ENCODE measurements at places on chromosomes 7 and 10.

GRCh38 chr10:89553064-89553734 is 17.8 kb upstream of the SLC16A12 start:
- no peak for DNase-seq

DNA sequence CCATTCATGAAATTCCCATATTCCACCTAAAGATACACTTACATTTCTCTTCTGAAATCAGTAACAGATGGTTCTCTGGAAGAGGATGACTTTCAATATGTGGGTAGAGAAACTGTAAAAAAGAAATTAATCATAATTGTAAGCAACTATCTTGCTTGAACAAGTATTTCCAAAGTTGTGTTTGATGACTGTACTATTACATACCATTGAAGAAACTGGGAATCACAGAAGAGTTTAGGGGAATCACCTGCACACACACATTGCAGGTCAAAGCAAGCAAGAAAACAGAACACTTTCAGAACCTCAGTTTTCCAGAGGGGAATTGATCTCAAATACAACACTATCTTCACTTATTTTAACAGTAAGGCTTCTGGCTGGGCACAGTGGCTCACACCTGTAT is 33.6 kb downstream of the GSAP start:
- no peak for DNase-seq

GRCh38 chr10:109866168-109866994 is 56.9 kb downstream of the XPNPEP1 start:
- DNase-seq = no peak

- no peak for DNase-seq
Observed at GRCh38 chr7:47142169-47142866, 439.6 kb downstream of the TNS3 start.

DNA sequence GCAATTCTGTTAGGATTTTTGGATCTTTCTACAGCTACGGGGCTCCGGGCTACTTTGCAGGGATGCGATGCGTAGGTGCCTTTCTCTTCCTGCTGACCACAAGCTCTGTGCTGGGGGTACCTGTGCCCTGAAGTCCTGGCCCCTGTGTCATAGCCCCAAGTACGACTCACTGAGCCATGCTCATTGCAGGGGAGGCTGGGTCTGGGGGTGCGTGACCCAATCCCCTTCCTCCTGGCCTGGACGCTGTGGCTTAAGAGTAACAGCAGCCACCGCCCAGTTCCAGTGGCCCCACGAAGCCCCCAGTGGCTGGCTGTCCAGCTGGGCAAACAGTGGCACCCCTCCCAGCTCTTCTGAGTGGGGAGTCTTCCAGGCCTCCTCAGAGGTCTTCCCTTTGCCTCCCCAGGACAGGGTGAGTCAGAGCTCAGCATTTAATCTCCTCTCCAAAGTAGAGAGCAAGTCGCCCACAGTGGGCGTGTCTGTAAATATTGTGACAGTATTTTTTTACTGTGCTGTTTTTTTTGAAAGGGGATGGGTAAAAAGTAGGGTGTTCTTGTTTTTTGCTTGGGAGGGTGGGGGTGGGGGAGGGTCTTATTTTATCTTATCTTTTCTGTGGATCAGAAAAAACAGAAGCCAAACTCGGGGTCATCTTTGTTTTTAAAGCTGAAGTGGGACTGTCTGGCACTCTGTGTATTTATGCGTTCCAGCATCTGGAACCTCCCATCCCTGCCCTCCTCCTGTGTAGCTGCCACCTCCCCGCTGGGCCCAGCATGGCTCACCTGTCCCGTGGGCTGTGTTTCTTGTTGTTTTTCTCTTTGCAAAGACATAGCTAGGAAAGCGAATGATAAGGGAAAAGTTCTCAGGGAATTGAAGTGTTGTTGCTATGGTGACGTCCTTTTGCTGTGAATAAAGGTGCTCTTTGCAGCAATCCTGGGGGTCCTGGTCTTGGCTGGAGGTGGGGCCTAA is 8.2 kb downstream of the LFNG start:
- DNase-seq = peak; percentile 71

DNA sequence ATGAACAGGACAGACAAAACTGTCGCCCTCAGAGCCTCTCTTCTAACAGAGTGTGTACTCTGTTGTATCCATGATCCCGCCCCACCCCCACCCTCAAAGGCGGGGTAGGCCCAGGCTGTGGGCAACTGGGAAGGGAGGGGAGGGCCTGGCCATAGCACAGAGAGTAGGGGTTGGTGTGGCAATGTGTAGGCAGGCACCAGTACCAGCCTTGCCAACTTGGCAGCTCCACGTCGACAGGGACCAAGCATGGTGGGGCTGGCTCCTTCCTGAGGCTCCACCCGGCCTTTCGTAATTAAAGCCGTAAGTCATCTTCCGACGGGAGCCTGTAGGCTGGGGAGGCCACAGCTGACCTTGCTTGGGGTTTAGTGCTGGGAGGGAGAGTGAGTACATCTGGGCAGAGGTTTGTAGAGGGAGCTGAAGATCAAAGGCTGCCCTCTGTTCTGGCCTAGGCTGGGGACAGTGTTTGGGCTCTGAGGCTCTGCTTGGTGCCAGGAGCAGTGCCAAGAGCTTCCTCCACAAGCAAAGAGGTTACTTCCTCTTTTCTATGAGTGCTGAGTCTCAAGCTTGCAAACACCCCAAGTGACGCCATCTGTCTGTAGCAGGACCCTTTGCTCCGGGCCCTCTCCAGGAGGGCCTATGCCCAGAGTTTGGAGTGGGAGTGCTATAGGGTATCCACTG is 121.6 kb downstream of the C10orf105 start:
- no peak for DNase-seq
